ENCODE measurements at places on chromosomes 11 and 22. TPM values are rescaled to one million over a fixed set of nuclear protein-coding genes. Genes with fewer than 3 reads are reported as not detected.

DNA sequence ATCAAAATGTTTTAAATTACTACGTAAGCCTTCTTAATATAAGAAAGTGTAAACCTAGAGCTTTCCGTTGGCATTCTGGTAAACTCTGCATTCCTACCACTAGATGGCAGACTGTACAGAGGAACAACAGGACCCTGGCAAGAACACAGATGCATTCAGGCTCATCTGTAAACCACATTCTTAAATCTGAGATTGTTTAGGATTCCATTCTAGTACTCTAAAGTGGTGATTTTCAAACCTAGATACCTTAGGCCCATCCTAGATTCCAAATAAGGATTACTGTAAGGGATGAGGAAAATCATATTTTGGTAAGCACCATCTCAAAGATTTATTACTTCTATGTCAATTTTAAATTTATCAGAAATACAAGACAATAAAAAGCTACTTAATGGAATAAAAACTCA is 26.9 kb downstream of the PICALM start:
- no peak overlapping the region for H3K27ac ChIP-seq
- H3K27me3 ChIP-seq, result no peaks in the 10 kb centered on the region
- peaks cover 34% of the 10 kb centered on the region for H3K4me1 ChIP-seq
- 0 out of 2 replicates have a peak, but pooled peaks cover 5% of the 10 kb centered on the region for H3K36me3 ChIP-seq
- peak; percentile 79 for DNase-seq

DNA sequence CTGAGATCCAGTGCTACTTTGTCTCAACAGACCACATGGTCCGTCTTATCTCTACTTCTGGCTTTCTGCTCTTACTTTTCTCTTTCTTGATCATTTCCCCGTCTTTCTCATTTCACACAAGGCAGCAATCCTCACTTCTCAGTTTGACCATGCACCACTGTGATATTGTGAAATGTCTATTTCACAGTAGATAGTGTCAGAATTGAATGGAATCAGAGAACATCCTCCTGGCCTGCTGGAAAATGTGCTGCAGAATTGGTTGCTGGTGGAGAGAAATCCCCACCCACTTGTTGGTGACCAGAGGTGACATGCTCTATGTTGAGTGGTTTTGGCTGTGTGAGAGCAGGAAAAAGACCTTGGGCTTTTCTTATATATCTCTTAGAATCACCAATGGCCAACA is 57.8 kb upstream of the RCN1 start:
- no peaks in the 10 kb centered on the region for H3K36me3 ChIP-seq
- peaks cover 20% of the 10 kb centered on the region for H3K27me3 ChIP-seq
- DNase-seq, result no peak
- H3K27ac ChIP-seq, result no peak overlapping the region
- no peak overlapping the region for H3K4me3 ChIP-seq
- no peaks in the 10 kb centered on the region for H3K4me1 ChIP-seq

GRCh38 chr11:77047007-77047927 is 13.1 kb downstream of the B3GNT6 start:
- H3K4me3 ChIP-seq, result peak overlapping the region; percentile 68
- DNase-seq, result peak; percentile 94
- H3K4me1 ChIP-seq, result peaks cover 10% of the 10 kb centered on the region
- peak overlapping the region; percentile 35 for H3K27ac ChIP-seq
- H3K36me3 ChIP-seq, result no peaks in the 10 kb centered on the region

DNA sequence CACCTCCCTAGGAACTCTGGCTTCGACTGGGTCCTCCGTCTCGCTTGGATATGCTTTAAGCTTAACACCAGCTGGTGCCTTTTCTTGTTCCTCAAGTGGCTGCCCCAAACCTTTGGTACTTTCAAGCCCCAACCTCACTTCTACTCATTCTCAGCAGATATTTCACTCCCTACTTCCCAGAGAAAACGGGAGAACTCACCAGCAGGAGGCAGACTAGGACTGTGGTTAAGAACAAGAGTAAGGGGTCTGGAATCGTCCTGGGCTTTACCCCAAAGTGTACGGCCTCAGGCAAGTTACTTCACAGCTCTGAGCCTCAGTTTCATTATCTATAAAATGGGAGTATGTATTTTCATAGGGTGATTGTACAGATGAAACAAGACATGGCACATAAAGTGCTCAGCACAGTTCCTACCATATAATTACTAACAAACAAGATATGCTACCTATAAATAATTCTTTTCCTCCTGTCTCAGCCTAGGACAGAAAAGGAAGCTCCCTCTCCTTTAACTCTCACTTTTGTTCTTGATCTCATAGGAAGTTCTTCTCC is 37.8 kb downstream of the PAMR1 start:
- no peaks in the 10 kb centered on the region for H3K36me3 ChIP-seq
- DNase-seq, result no peak
- no peaks in the 10 kb centered on the region for H3K27me3 ChIP-seq
- H3K4me1 ChIP-seq, result no peaks in the 10 kb centered on the region
- no peak overlapping the region for H3K27ac ChIP-seq

DNA sequence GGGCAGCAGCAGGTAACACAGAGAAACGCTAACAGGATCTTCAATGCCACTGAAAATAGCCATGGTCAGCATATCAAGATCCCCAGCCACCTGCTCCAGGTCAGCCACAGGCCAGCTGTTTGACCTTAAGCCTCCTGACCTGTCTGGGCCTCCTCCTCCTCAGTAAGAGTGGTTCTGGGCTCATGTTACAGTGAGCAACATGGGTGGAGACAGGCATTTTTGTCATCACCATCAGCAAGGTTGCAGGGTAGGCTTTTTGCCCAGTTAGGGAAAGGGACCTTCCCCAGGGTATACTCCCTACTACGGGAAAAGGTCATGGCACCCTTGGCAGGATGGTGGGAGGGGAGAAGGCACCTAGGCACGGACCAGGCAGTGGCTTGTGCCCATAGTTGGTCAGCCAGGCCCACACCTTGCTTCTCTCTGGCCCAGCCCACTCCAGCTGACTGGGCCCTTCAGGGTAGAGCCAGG is 131.8 kb upstream of the PARVA start:
- H3K27ac ChIP-seq, result peak overlapping the region; percentile 35
- H3K4me3 ChIP-seq, result no peak overlapping the region
- no peaks in the 10 kb centered on the region for H3K36me3 ChIP-seq
- peaks cover 62% of the 10 kb centered on the region for H3K4me1 ChIP-seq
- DNase-seq, result peak; percentile 84
- H3K27me3 ChIP-seq, result no peaks in the 10 kb centered on the region

- no peaks in the 10 kb centered on the region for H3K27me3 ChIP-seq
- H3K4me1 ChIP-seq, result peaks cover 5% of the 10 kb centered on the region
- H3K27ac ChIP-seq, result no peak within 1 kb of the TSS
- H3K36me3 ChIP-seq, result no peaks in the 10 kb centered on the region
Measured at GRCh38 chr22:44024288-44024921, at the start of gene PARVB. Gene PARVB, plus strand, starts transcription at chr22:44024302. Its CDS starts 38 bp downstream, at chr22:44024340.

GRCh38 chr22:43044290-43044712 is 29.4 kb upstream of the PACSIN2 start:
- no peaks in the 10 kb centered on the region for H3K27me3 ChIP-seq
- no peak for DNase-seq
- H3K27ac ChIP-seq, result no peak overlapping the region
- no peaks in the 10 kb centered on the region for H3K4me1 ChIP-seq
- no peak overlapping the region for H3K4me3 ChIP-seq

DNA sequence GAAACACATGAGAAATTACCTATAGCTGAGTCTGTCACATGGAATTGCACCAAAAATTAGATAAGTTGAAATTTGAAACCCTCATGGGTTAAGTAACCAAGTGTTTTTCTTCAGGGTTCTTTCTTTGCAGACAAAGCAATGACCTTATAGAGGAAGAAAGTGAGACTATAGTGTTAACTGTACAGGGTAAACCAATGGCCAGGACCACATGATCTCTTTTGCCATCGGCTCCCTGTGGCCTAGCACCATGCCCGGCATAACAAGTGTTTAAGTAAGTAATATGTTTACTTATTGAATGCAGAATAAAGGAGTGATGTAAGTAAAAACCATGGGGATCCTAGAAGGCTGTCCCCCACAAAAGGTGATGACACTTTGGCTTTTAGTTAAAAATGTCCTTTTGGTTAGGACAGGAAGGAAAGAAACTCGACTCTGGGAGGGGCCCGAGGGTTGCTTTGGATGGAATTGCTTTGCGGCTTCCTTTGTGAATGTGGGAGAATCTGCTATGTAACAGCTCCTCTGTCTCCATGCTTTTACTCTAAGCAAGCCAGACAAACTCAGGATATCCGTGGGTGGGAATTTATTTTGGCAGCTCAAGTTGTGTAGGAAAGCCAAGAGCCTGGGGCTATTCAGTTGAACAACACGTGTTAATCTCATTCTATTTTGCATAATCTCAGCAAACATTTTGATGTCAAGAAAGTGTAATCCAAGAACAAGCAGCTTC is 454.7 kb downstream of the INSC start:
- no peaks in the 10 kb centered on the region for H3K27me3 ChIP-seq
- no peak overlapping the region for H3K4me3 ChIP-seq
- H3K4me1 ChIP-seq, result no peaks in the 10 kb centered on the region
- H3K36me3 ChIP-seq, result no peaks in the 10 kb centered on the region
- DNase-seq, result no peak

The BBOX1 gene
- not detected for total RNA-seq

GRCh38 chr11:126874276-126874675 is 126.3 kb downstream of the KIRREL3 start:
- no peak overlapping the region for H3K4me3 ChIP-seq
- H3K27ac ChIP-seq, result no peak overlapping the region
- no peaks in the 10 kb centered on the region for H3K4me1 ChIP-seq
- no peak for DNase-seq
- H3K27me3 ChIP-seq, result peaks cover 7% of the 10 kb centered on the region

DNA sequence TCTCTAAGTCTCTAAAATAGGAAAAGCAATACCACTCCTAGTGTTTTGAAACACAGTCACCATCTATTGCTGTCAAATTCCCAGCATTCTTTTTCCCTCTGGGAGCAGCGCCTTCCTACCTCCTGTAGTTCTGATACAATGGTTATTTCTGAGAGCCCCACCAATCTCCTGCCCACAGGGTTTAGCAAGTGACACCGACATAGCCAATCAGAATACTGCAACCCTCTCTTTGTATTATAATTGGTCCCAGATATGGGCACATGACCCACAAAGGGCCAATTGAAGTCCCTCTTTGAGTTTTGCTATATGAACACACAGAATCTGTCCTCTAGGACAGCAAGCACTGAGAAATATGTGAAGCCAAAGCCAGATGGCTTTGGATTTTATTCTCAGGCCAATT is 16.9 kb upstream of the ARHGAP42 start:
- no peak overlapping the region for H3K4me3 ChIP-seq
- no peaks in the 10 kb centered on the region for H3K27me3 ChIP-seq
- no peaks in the 10 kb centered on the region for H3K36me3 ChIP-seq

DNA sequence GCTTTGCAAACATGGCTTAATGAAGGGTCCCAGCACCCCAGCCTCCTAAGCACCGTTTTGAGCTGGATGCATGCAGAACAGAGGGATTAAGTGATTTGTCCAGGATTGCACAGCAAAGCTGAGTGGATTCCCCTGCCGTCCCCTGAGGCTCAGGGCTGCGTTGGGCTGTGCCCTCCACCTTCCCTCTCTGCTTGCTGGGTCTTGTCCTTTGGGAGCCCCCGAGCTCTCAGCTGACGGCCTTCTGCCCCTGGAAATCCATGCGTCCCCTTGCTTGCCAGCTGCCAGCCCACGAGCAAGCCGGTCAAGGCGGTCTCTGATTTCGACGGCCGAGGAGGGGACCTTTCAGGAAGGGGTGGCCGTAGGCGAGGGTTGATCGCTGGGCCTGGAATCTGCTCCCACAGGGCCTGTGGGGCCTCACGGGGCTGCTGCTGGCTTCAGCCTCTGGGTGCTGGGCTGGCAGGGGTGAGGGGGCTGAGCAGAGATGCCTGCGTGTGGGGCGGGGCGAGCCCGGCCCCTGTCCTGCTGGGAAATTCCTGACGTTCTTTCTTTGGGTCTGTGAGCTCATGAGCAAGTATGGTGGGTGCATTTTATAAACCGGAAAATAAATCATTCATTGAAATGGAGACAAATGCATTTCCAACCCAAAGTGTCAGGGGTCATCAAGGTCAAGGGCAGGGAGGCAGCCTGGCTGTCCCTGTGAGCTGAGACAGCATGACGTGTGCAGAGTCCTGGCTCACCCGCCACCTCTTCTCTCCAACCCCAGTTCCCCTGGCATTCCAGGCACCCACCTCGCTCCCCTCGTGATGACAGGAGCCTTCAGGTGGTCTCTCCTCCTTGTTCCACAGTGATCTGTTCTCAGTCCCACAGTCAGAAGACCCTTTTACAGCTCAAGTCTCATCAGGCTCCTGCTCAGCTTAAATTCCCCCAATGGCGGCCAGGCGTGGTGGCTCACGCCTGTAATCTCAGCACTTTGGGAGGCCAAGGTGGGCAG is 28.1 kb downstream of the FGF4 start:
- no peak for DNase-seq
- no peak overlapping the region for H3K4me3 ChIP-seq
- H3K27ac ChIP-seq, result no peak overlapping the region
- no peaks in the 10 kb centered on the region for H3K27me3 ChIP-seq
- H3K36me3 ChIP-seq, result no peaks in the 10 kb centered on the region

- no peaks in the 10 kb centered on the region for H3K36me3 ChIP-seq
- no peak for DNase-seq
Measured at GRCh38 chr11:24593332-24593731, 96.5 kb downstream of the LUZP2 start.

GRCh38 chr11:9858822-9859221 is 194.9 kb downstream of the SWAP70 start:
- no peaks in the 10 kb centered on the region for H3K4me1 ChIP-seq
- H3K27ac ChIP-seq, result no peak overlapping the region
- H3K36me3 ChIP-seq, result no peaks in the 10 kb centered on the region
- no peaks in the 10 kb centered on the region for H3K27me3 ChIP-seq
- DNase-seq, result no peak
- no peak overlapping the region for H3K4me3 ChIP-seq

The FGF4 gene
- total RNA-seq, result not detected

- no peak for DNase-seq
- H3K4me1 ChIP-seq, result peaks cover 28% of the 10 kb centered on the region
- no peaks in the 10 kb centered on the region for H3K27me3 ChIP-seq
- no peak overlapping the region for H3K4me3 ChIP-seq
- no peaks in the 10 kb centered on the region for H3K36me3 ChIP-seq
Measured at GRCh38 chr11:130480711-130481140, 32.3 kb downstream of the ADAMTS15 start.

The OR52A1 gene
- total RNA-seq, result not detected

- no peaks in the 10 kb centered on the region for H3K27me3 ChIP-seq
- 0 out of 2 replicates have a peak, but pooled peaks cover 9% of the 10 kb centered on the region for H3K4me1 ChIP-seq
- H3K4me3 ChIP-seq, result no peak overlapping the region
Measured at GRCh38 chr11:5564259-5565019, 16.1 kb upstream of the OR52H1 start.

All from PC-9 (cell line).